Naive thymus-derived CD4-positive, alpha-beta T cell (primary cell): ENCODE measurements at places on chromosomes 6 and 20. TPM values are rescaled to one million over a fixed set of nuclear protein-coding genes. Genes with fewer than 3 reads are reported as not detected.
A peak's percentile ranks its signal among the peaks of the same experiment; 100 is the strongest.

DNA sequence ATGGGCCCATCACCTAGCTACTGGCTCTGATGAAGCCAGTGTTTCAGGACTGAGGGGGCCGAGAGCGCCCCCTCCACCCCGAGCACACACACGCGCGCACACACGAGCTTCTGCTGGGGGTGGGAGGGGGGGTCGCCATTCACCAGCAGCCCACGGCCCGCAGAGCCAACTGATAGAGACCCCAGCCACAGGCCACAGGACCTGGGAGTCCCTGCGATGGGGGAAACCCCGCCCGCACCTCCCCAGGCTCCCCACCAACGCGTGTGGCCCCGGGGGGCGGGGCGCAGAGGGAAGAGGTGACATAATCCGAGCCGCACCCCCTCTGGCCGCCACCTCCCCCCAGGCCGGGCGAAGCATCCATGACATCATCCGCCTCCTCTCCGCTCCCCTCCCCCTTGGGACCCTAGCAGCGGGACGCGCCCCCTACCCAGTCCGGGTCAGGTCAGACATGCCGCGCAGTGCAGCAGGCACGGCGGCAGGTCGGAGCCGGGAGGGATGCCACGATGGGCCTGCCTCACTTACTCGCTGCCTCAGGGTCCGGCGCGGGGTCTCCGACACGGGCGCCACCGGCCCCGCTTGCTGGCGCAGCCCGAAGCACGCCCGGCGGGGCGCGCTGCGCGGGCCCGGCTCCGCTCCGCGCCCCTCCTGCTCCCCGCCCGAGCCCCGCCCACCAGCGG, at the start of gene LZTS3:
Gene LZTS3, minus strand, starts transcription at position 617 of the 677 bp plus-strand sequence. CDS start 6,386 bp downstream, outside the sequence.
- DNase-seq, result peak; percentile 85

- DNase-seq, result no peak
Observed at GRCh38 chr6:52992980-52993920, 1.8 kb downstream of the GSTA4 start.

GRCh38 chr6:145729887-145730286, 5.4 kb downstream of the EPM2A start:
- no peak for DNase-seq

FNDC11 gene
- 0.30 TPM for total RNA-seq

GRCh38 chr6:44000164-44000842, 126.9 kb downstream of the MRPL14 start:
- DNase-seq, result no peak

- DNase-seq, result no peak
Observed at GRCh38 chr6:138550346-138550767, 51.1 kb upstream of the NHSL1 start.

NNAT gene
- not detected for total RNA-seq

- DNase-seq, result no peak
Observed at GRCh38 chr20:45462711-45463509, 6.6 kb upstream of the WFDC2 start.

- DNase-seq, result no peak
Observed at GRCh38 chr20:891706-892080, 24.4 kb downstream of the ANGPT4 start.

PPIL6 gene
- 0.22 TPM in 1 of 2 replicates, not detected in the other for total RNA-seq

- DNase-seq, result no peak
Observed at GRCh38 chr6:22026164-22026678, 270.6 kb downstream of the PRL start.

GRCh38 chr20:41005361-41005729, 23.3 kb upstream of the TOP1 start:
- DNase-seq, result no peak

- DNase-seq, result no peak
Observed at GRCh38 chr20:21510414-21511384, 3.2 kb downstream of the NKX2-2 start.

GRCh38 chr6:19219931-19220330, 617.2 kb upstream of the ID4 start:
- DNase-seq, result no peak

GRCh38 chr6:49606721-49607390, 29.8 kb downstream of the RHAG start:
- peak; percentile 32 for DNase-seq

DNA sequence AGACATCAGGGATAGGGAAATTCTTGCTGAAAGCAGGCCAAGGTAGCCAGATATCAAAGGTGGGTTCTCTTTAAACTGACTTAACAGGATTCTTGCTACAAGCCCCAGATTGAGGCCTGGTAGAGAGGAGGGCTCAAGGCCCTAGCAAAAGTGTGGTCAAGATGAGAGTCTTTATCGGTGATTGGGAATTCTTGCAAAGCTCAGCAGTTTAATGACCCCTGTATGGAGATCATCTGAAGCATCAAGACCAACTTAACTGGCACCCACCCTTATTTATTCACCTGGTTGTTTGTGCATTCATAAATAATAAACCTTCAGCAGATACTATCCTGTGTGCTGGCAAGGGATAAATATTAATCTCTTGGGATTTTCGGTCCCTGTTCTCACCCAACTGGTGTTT, 6.3 kb downstream of the FAM120B start:
- DNase-seq, result no peak

TTK gene
- total RNA-seq, result 1.4 TPM

FOXQ1 gene
- not detected in 2 replicates for total RNA-seq

GRCh38 chr6:142841915-142842314, 103.1 kb downstream of the HIVEP2 start:
- no peak for DNase-seq

SLC25A27 gene
- total RNA-seq, result not detected in 2 replicates
